Endothelial cell of umbilical vein (primary cell): ENCODE measurements at places on chromosomes 16 and 17. TPM values are rescaled to one million over a fixed set of nuclear protein-coding genes. Genes with fewer than 3 reads are reported as not detected.

The NHLRC4 gene
- 0.94 and 0.96 TPM in 2 replicates for polyA plus RNA-seq

The SOX8 gene
- polyA plus RNA-seq, result 0.52 and 0.72 TPM in 2 replicates

The ACSM2A gene
- 0.03 TPM in 1 of 2 replicates, not detected in the other for polyA plus RNA-seq

The SLC4A1 gene
- polyA plus RNA-seq, result not detected in 2 replicates

The PLCG2 gene
- polyA plus RNA-seq, result 9.1 and 10.8 TPM in 2 replicates

The LLGL2 gene
- 5.3 and 6.1 TPM in 2 replicates for polyA plus RNA-seq

The CYGB gene
- polyA plus RNA-seq, result 0.22 and 0.51 TPM in 2 replicates

The SLC16A13 gene
- 16.8 and 18.4 TPM in 2 replicates for polyA plus RNA-seq

The HOXB13 gene
- polyA plus RNA-seq, result not detected in 2 replicates

The SPN gene
- not detected in 2 replicates for polyA plus RNA-seq

The HOXB8 gene
- 1.6 and 2.4 TPM in 2 replicates for polyA plus RNA-seq

The SSTR5 gene
- 0.52 and 0.65 TPM in 2 replicates for polyA plus RNA-seq

The ABCA9 gene
- 1.9 and 7.7 TPM in 2 replicates for polyA plus RNA-seq

The KRTAP4-3 gene
- not detected in 2 replicates for polyA plus RNA-seq
